Astrocyte of the cerebellum (primary cell): ENCODE measurements at places on chromosomes 4 and X.

DNA sequence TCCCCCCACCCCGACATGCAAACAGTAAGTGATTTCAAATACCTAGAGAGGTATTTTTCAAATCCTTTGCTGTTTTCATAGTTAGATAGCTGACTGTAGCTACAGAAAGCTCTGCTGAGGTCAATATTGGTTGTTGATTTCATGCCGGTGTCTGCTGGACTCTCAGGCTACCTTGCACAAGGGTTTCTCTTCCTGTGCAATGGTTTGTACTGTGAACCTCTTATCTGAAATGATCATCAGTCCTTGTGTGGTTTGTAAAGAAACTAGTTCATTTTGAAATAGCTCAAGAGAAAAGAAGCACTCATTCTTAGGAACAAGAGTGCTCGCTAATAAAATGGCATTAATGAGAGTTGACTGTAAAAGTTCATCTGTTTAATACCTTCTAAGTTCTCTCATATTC is 2.1 kb downstream of the MTM1 start:
- DNase-seq, result no peak

DNA sequence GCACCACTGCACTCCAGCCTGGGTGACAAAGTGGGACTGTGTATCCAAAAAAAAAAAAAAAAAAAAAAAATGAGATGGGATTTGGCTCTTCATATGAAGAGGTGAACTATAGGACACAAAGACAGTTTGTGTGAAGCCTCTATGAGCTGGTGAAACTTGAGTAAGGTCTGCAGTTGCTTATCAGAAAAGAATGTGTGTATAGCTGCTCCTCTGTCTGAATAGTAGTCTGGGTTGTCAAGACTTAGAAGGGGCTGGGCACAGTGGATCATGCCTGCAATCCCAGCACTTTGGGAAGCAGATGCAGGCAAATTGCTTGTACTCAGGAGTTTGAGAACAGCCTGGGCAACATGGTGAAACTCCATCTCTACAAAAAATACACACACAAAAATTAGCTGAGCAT is 82.8 kb downstream of the ARSF start:
- no peak for DNase-seq

- no peak for DNase-seq
Measured at GRCh38 chr4:116058129-116058528, 944.7 kb upstream of the NDST4 start.

DNA sequence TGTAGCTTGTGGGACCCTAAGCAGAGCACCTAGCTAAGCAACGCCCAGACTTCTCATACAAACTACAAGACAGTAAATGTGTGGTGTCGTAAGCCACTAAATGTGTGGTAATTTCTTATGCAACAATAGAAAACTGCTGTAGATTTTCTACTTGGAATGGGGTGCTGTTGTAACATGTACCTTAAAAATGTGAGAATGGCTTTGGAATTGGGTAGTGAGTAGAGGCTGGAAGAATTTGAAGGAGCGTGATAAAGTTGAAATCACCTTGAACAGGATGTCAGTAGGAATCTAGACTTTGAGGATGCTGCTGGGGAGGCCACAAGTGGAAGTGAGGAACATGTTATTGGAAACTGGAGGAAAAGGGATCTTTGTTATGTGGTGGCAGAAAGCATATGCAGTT is 43.2 kb upstream of the FUNDC1 start:
- DNase-seq, result no peak

DNA sequence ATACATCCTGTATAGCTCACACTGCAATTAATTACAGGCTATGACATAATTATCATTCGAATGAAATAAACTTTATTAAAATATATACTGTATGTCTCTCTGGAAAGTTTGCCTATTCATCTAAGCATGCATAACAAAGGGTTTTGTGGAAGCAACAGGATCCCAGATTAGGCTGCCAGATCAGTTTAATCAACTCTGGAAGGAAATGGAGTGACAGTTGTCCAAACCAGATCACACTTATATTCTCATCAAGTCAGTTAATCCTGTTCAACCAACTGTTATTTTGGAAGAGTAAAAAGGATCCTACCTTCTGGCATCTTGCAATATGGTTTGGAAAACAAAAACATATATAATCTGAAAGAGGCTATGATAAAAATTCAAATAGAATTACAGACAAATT is 312.2 kb downstream of the FAT4 start:
- DNase-seq, result no peak

DNA sequence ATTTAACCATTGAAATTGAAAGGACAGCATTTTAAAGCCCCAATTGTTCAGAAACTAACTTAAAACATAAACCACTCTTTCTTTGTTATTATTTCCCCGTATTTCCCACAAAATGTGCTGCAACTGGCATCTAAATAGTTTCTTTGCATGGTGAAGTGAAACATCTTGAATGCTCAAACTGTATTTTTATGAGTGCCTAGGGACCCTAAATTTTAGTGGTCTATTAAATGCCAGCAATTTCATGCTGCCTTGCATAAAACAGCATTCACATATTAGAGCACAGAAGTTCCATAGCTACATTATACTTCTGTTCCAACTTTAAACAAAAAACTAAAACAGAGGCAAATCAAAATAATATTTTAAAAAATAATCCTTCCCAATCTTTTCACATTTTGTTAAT is 5.4 kb downstream of the RAB28 start:
- DNase-seq, result no peak

GRCh38 chr4:111360906-111361305 is 738.0 kb upstream of the PITX2 start:
- no peak for DNase-seq
